ENCODE measurements at places on chromosomes 7 and 10.
A peak's percentile ranks its signal among the peaks of the same experiment; 100 is the strongest.

GRCh38 chr10:64529003-64529350 is 1007.8 kb downstream of the REEP3 start:
- no peak for DNase-seq

- no peak for DNase-seq
These were observed 704.4 kb upstream of the CELF2 start for GRCh38 chr10:10313149-10313835.

DNA sequence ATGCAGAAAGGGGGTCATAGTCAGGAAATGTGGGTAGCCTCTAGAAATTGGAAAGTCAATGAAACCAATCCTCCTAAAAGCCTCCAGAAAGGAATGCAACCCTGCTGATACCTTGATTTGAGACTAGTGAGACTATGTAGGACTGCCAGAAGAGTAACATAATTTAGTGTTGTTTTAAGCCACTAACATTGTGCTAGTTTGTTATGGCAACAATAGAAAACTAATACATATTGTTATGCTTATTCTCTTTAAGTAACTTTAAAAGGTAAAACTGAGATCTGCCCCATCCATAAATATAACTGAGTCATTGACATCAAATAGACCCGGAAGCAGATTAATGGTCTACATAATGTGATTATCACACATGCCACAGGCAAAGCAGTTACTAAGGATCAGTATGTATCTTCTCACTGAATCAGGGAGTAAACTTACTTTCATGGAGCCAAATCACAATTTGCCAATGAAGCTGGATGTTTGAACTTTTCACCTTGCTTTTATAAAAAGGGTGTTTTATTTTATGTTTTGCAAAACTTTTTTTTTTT is 146.4 kb upstream of the TMEM106B start:
- no peak for DNase-seq

DNA sequence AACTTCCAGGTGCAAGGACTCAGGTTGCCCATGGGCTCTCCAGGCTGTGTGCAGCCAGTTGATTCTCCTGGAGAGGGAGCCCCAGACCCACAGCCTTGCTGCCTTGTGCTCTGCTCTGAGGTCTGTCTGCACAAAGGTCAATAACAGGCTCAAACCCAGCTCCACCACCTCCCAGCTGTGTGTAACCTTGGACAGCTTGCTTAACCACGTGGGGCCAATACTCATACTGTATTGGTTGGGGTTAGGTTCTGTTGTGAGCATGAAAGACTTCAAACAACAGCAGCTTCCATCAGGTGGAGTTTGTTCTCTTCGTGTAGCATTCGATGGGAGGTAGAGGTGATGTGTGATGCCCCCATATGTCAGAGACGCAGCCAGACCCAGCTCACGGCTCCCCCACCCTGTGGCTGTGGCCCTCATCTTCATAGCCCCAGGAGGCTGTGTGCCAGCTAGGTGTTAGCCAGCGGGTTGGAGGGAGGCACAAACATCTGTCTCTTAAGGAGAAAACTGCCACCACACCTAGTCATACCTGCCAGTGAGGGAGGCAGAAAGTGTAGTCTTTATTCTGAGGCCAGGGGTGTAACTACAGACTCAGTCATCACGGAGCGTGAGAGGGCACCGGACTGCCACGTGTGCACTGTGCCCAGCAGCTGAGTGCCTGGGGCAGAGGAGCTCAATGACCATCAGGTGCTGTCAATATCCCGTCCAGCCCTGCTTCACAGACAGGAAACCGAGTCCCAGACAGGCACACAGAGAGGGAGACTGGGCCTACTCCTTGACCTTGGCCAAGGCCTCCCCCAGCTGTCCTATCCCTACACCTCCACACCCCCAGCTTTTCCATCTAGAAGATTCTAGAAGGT is 8.1 kb upstream of the POLD2 start:
- DNase-seq, result no peak

DNA sequence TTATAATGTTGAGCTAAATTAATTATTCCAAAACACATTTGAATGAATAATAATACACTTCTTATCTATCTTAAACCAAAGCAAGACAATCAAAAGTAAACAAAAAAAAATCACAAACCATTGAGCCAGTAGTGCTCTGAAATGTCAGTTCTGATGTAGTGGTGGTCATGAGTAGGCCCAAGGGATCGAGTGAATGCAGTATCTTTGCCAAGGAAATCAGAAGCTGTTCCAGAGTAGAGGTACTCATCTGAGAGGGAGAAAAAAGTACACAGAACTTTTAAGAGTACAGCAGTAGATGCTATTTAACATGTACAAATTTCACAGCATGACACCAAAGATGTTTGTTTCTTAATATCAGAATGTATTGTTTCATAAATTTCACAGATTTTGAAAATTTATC is 121.5 kb downstream of the SEMA3D start:
- no peak for DNase-seq

DNA sequence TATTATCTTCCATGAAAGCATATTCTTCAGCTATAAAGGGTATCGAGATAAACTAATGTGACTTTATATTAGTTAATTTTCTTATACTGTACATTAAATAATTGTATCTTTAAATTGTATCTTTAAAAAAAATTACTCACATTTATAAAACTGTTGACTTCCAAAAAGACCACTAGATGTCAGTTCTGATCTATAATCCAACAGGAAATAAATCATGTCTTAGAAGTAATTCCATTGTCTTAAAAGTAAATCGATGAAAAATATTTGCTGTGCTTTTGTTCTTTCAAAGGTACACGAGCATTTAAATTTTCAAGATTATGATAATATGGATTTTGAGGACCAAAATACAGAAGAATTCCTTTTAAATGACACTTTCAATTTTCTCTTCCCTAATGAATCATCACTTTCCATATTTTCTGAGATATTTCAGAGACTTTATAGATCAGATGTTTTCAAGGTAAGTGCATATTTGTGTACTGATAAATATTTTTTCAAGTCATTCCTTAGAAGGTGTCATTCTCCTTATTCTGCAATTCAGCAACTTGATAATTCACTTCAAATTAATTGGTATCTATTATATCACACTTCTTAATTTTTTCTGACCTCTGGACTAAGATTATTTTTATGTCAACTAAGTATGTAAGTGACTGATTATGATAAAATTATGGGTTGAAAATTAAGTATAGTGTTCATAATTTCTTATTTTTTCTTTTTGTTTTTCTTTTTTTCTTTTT is 138.5 kb downstream of the CPED1 start:
- no peak for DNase-seq

- DNase-seq, result peak; percentile 56
These were observed 47.2 kb upstream of the WDR11 start for GRCh38 chr10:120803972-120804371.

GRCh38 chr7:2945171-2945570 is 98.5 kb downstream of the CARD11 start:
- no peak for DNase-seq

Data from inflammatory macrophage treated with lipopolysaccharide for 4 hours (primary cell).